ENCODE measurements at places on chromosomes 1 and 21.

DNA sequence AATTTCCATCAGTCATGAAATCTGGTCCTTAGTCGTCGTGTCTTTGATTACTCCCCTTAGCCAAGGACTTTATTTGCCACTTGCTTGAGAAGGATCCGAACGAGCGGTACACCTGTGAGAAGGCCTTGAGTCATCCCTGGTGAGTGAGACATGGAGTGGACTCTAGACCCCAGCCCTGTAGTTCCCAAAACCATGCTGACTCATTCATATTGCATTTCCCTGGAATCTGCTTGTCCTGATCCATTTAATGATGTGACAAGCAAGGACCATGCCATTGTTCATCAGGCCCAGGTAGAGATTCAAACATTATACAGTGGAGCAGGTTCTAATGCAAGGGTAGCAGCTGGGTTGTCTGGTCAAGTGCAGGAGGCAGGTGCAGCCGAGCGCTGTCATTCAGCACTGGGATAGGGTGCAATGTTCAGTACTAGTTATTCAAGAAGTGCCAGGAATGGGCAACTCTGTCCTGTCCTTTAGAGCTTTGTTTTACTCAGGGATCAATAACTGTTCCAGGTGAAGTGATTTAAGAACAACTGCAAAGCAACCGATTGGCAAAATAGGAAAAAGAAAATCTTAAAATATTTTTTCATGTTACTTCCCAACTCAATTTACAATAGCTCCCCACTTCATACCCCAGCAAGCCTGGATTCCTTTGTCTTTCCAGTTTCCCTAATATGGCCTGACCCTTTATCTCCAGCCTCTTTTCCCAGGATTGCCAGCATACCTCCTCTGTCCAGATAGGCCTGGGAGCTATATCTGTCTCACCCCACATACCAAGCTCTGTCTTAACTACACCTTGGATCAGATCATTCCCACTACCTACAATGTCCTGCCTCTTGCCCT is 26.5 kb downstream of the CAMK1G start:
- DNase-seq = no peak

DNA sequence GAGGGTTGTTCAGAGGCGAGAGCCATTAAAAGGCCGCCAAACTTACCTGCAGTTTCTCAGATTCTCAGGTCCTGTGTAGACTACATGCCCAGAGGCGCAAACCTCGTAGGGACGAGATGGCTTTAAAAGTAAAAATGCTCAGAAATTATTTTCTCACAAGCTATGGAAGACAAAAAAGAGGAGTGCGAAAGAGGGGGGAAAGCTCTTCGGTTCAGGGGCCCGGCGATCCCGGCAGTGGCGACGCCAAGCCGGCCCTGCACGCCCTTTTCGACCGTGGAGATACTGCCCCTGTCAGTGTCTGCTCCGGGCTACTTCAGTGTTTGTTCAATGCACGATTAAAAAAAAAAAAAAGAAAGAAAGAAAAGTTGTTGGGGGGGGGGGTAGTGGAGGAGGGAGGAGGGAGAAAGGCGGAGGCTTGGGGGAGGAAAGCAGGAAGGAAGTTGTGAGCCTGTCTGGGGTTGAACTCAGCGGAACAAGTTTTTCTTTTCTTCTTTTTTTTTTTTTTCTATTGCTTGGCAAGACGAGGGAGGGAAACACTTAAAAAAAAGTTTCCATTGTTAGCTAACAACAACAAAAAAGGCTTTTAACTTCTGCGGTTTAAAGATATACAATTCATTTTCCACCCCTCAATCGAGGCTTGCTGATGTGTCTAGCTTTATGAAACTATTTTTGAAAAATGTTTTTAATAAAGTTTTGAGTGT is at the start of gene ITPKB:
TSS of gene ITPKB (minus strand) at position 288 of the 701 bp plus-strand sequence. CDS start 1,824 bp downstream, outside the sequence.
- no peak for DNase-seq

- DNase-seq = no peak
Measured at GRCh38 chr1:215273838-215274516, 191.4 kb downstream of the KCNK2 start.

DNA sequence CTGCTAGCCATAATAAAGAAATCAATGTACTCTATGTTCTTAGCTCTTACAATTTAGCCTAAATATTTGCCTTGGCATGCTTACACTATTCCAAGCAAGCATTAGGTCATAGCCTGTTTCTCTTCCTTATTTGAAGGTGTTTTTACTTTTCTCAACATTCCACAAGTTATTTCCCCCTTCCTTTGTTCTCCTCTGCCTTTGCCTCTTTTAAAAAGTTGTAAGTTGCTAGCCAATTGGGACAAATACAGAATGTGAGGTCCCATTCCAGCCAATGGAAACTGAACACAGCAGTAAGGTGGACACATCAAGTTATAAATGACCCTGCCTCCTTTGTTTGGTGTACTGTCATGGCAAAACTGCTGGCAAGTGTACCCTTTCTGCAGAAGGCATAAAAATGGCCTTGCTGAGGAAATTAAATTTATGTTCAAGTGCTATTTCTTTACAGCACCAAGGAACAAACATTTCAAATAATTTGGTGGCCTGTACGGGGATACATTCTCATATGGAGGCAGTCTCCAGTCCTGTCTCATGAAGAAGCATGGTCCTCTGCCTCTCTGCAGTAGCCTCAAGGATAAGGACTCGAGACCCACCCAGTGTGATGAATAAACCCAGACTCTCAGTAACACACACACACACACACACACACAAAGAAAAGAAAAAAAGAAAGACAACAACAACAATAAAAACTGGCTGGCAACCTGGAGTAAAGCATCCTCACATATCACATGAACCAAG is 28.8 kb upstream of the FMO1 start:
- no peak for DNase-seq

DNA sequence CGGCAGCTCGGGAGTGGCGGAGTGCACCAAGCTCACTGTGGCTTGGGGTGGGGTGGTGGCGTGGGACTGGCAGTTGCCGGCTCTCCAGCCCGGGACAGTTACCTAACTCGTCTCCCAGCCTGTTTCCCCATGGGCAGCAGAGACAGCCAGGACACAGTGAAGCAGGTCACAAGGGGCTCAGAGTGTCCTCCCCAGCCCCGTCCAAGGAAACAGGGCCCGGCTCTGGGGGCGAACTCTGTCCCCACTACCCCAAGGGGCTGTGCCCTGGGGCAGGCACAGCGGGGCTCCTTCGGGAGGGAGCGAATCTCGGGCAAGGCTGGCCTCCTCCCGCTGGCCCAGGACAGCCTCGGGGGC is 759 bp downstream of the GPR157 start:
- no peak for DNase-seq

DNA sequence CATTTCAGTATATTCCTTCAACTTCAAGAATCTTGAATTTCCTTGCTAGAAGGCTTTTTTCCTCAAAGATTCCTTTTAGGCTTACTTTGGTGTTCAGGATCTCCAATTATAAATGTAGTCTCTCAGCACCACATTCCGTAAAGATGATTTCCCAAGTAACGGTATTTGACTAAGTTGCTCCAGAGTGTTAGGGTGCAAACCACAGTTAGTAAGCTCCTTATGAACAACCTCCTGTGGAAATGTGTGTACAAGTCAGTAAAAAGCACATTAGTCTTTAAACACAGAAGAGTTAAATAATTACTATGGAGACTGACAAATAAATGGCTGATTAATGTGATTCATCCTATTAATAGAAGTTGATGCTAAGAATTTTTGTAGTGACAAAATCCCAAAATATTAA is 10.3 kb downstream of the DONSON start:
- DNase-seq = no peak

DNA sequence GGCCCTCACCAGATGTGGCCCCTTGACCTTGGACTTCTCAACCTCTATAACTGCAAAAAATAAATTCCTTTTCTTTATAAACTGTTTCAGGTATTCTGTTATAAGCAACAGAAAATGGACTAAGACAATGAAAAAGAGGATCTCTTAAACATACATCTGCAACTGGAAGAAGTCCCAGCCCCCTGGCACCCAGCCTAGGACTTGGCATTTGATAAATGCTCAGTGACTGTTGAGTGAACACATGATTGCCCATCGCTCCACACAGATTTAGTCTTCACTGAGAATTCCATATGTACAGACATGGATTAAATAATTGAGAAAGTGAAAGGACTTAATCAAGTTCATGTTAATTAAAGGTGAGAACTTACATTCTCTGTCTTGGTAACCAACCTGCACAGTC is 344.9 kb upstream of the RUNX1 start:
- no peak for DNase-seq

GRCh38 chr1:235416662-235417049 is 49.4 kb downstream of the TBCE start:
- DNase-seq = no peak

- no peak for DNase-seq
Measured at GRCh38 chr1:5644281-5645134, 347.7 kb downstream of the NPHP4 start.

GRCh38 chr1:88509379-88509778 is 174.7 kb upstream of the PKN2 start:
- no peak for DNase-seq

DNA sequence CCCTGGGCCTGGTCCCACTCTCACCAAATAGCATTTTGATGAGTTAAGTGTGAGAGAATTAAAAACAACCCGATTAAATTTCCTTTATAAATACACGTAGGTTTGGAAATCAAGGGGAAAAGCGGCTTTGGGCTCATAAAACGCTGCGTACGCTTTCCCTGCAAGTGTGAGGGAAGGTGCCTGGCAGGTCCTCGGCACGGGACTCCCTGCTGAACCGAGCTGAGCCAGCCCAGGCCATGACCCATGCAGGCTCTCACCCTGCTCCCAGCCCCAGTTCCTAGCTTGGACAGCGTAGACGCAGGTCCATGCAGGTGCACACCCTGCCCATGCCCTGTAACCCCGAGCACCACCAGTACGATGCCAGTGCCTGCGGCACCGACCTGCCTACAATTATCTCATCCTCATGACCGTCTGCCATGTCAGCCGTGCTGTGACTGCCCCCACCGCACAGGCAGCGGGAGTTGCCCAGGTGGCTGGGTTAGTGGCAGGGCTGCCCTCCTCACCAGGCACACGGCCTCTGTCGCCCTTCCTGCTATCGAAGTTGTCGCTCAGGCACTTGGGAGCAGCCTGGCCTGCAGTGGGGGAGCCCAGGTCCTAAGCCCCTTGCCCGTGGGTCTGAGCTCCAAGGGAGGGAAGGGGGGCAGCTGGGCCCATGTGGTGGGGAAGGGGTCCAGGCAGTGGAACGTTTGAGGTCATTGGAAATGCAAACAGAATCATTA is 41.0 kb upstream of the ACTRT2 start:
- no peak for DNase-seq

- no peak for DNase-seq
Measured at GRCh38 chr21:46130831-46131587, 24.4 kb downstream of the FTCD start.

DNA sequence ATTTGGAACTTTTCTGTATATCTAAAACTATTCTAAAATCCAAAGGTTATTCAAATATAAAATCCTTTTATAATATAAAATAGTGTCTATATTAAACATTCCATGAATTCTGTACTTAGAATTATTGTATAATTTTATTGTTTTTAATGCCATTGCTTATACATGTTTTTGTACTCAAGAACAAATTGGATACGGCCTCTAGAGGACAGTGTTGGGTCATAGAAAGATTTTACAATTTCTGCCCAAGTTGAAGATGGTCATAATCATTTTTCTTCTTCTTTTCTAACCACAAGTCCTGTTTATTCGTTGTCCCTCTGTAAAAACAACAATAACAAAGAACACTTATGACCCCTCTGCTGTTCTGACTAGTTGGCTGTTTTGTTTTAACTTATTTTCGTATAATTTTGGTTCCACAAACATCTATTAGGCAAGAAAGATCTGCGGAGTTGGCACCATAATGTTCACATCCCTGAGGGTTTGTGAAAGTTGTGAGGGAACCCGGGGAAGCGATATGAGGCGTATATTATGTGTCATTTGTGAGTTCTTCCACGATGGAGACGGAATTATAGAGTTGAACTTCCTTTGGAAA is 75.7 kb upstream of the KIF26B start:
- DNase-seq = no peak

DNA sequence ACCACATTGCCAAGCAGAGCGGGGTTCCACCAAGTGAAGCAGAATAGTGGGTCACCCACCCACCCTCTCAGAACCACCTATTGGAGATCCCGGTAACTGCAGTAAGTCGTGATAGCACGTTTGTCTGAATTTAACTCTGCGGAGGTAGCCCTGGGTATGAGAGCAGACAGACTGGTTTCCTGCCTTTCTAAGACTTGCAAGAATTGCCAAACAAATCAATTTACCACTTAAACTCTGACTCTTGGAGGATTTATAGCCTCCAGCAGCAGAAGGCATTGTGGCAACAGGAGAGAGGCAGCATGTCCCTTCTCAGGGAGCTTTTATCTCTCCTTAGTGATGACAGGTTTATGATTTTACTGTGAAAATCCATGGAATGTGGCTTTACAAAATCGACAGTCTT is 287.9 kb upstream of the FMN2 start:
- no peak for DNase-seq

DNA sequence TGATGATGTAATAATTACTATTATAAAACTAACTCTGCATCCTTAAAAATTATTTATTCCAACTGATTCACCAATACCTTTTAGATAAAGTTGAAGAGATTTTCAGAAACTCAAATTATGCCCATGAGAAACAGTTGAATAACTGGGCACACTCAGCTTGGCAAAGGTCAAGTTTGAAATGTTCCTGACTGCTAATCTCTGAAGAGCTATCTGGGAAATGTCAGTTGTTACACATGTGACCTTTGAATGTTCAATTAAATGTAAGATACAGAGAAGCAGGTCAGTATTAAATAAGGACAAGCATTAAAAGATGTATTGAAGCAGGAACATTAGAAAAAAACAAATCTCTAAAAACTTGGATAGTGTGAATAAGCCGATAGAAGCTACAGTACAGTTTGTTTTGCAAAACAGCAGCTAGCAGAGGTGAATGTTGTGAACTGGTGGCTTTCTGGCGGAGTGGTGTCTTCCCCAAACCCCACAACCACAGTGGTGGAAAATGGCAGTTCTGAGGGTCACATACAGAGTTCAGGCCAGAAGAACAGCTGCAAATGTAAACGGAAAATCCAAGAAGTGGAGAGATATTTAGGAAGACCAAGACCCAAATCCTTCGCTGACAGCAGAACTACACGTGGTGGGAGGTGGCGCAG is 61.9 kb upstream of the SLC5A9 start:
- no peak for DNase-seq

- no peak for DNase-seq
Measured at GRCh38 chr1:42165511-42166210, 1.1 kb upstream of the GUCA2A start.

DNA sequence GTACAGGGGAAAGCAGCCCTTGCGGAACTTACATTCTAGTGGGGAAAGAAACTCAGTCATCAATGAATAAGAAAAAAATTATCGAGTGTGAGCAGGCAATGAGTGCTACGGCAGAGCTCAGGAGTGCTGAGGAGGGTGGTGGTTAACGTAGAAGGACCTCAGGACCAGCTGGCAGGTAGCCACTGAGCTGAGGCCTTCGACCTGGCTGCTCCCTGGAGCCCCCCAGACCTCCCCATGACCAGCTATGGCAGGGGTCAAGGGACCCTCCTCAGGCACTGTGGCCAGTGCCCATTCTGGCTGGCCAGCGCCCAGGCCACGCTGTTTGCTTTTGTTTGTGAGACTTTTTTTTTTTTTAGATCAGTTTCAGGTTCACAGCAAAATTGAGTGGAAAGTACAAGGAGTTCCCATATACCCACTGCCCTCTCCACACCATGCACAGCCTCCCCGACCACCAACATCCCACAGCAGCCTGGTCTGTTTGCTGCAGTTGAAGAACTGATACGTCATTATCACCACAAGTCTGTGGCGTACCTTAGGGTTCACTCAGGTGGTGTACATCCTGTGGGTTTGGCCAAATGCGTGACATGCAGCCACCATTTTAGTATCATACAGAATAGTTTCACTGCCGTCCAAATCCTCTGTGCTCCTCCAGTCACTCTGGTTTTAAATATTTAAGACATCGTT is 11.8 kb upstream of the TTC22 start:
- DNase-seq = no peak

- DNase-seq = no peak
Measured at GRCh38 chr21:26918323-26919079, 48.4 kb downstream of the ADAMTS5 start.

- no peak for DNase-seq
Measured at GRCh38 chr1:225412803-225413351, 15.0 kb downstream of the LBR start.

Data from stimulated activated CD4-positive, alpha-beta T cell treated with anti-CD3 and anti-CD28 coated beads, Interleukin-12 subunit alpha, Interleukin-12 subunit beta, amount 100 ng/mL, for 24 hours (primary cell).